Nephron progenitor cell (in vitro differentiated cells): ENCODE measurements at places on chromosomes 3 and 15.

GRCh38 chr3:119911748-119912147 is 129.8 kb downstream of the NR1I2 start:
- no peak for DNase-seq

- DNase-seq: no peak
These were observed 85.7 kb downstream of the VGLL4 start for GRCh38 chr3:11558002-11558401.

DNA sequence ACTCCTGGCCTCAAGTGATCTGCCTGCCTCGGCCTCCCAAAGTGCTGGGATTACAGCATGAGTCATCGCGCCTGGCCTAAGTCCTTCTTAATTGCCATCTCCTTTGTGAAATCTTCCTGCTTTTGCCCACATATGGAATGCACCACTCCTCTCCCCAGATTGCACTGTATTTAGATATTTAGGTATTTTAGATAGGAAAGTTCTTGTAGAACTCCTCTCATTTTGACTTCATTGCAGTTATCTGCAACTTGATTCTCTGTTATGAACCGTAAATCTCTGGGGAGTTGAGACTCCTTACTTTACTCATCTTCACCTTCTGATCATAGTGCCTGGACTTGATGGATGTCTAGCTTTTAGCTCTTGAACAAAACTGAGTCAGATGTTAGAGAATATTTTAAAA is 150.7 kb downstream of the AKAP13 start:
- no peak for DNase-seq

DNA sequence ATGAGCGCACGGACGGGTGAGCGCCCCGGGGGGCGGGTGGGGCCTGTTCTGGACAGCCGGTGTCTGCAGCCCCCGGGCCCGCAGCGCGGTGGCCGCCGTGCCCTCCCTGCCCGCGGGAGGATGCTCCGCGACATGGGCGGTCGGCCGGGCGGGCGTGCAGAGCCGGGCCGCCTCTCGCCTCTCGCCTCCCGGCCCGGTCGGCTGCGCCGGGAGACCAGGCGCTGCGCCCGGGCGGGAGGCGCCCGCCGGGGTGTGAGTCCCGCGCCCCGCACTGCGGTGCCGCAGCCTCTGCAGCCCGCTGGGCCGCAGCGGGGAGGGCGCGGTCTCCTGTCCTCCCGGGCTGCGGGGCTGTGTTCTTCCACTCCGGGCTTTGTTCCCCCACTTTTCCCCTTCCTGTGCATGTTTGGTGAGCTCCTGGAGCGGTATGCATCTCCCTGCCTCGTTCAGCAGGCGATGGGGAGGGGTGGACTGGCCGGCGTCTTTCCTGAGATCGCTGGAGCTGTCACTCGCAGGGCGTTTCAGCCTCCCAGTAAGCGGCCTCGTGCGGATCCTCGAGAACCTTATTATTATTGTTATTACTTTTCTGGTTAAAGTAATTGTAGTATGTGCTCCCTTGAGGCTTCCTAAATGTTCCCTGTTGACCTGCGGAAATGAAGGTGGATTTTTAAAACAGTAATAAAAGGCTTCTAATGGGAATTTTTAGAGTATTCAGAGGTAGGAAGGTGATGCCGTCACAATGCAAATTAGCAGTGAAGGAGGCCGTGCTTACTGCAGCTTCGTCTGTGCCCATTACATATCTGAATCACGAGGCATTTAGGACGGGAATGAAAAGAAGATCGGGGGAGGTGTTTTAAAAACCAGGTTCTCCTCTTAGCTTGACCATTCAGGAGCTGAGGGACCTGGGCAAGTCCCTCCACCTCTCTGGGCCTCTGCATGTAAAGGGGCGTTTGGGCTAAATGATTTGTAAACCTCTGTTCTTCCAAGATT is 593 bp downstream of the TMOD2 start:
- peak; percentile 47 for DNase-seq

GRCh38 chr3:174376346-174376745 is 482.8 kb upstream of the NAALADL2 start:
- no peak for DNase-seq

DNA sequence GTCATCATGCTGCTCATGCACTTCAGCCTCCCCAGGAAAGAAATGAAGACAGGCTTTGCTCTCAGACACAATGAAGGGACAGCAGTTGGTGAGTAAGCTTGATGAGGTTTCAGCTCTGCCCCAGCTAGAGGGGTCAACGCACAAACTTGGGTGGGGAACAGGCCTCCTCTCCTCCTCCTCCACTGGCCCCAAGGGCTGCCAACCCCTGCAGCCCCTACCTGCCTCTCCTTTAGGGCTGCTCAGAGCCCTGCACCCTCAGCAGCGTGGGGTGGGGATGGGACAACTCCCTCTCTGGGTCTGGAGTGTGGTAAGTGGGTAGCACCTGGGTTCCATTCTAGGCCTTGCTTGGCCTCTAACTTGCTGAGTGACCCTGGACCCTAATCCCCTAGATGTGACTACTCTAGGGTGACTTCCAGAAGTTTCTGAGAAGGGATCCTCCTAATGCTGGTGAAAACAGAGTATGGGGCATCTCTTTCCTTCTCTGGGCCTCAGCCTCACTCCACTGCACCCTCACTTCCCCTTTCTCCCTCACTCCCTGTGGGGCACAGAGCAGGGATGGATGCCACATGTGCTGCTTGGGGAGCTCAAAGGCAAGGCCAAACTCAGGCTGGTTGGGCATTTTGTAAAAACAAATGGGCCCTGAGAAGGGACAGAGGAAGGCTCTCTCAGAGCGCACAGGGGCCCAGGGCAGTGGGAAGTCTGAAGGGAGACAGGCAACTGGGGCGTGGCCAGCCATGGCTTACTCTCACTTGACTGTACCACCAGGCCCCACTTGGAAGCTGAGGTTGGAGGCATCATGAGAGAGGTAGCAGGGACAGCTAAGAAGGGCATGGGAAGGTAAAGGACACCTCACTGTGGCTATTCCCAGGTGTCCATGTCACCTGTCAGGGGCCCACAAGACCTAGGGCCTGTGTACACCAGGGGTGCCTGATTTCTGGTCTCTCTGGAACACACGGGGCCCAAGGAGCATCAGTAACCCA is 64.0 kb downstream of the SYNM start:
- DNase-seq: no peak

DNA sequence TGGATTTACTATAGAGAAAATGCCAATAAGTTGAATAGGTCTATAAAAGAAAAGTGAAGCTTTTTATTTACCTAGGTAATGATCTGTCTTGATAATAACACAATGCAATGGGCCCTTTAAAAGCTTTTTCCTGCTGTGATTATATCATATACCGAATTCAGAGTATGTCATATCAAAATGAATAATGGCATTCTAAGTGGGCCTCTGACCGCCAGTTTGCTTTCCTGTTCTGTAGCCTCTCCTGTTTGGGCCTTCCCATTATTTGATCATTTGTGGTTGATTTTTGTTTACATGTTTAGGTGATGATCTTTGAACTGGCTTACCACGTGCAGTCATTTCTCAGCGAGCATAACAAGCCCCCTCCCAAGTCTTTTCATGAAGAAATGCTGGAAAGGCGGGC is 14.9 kb downstream of the EIF2AK4 start:
- DNase-seq: no peak

DNA sequence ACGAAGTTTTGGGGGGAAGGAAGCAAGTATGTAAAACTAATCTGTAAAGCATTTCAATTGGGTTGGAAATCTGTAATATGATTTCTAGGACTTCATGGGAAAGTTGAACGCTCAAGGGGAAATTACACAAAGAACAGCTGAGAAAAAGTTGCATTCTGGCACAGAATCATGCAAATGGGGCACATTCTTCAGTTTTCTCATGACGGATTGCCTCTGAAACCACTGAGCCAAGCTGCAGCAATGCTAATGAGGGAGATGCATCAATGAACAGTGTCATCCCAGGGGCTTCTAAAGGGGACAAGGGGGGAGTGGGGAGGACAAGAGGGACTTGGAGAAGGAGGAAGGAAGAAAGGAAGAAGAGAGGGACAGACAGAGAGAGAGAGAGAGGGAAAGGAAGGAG is 291.4 kb upstream of the ATP11B start:
- DNase-seq: peak; percentile 18

GRCh38 chr15:81680829-81681228 is 306.8 kb upstream of the TMC3 start:
- DNase-seq: no peak

GRCh38 chr3:37279236-37279635 is 104.9 kb upstream of the LRRFIP2 start:
- no peak for DNase-seq

GRCh38 chr3:11452885-11453847 is 181.0 kb downstream of the ATG7 start:
- no peak for DNase-seq

DNA sequence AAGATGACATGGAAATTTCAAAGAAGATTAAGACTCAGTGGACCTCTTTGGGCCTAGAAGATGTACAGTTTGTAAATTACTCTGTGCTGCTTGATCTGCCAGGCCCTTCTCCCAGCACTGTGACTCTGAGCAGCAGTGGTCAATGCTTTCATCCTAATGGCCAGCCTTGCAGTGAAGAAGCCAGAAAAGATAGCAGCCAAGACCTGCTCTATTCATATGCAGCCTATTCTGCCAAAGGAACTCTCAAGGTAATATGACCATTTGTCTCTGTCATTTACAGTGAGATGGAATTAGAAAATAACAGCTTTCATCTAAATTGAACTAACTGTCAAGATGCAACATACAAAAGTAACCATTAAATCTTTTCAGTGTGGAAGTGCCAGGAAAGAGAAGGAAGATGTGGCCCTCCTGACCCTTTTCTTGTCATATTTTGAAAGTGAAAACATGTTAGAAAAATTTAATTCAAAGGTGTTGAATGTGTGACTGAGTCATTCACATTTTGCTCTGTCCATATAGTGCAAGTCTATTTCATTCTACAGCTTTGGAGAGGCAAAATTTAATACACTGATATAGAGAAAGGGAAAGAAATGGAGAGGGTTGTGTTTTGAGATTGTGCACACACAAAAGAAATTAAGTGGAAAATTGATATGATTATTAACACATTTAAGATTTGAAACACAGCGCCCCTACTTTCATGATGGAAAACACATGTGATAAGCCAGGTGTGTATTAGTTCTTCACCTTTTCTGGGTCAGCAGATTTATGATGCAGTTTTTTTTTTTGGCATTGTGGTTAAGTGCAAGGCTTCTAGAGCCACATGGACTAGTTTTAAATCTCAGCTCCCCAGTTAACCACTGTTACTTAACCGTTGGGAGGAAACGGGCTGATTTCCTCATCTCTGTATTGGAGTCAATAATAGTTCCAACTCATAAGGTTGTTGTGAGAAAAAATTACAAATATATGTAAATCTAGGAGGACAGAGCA is 375.1 kb downstream of the NAALADL2 start:
- DNase-seq: no peak

GRCh38 chr3:43062040-43062563 is 43.8 kb downstream of the POMGNT2 start:
- no peak for DNase-seq

GRCh38 chr3:158768881-158769543 is 32.8 kb upstream of the MFSD1 start:
- no peak for DNase-seq

- DNase-seq: no peak
These were observed 15.7 kb downstream of the SUSD5 start for GRCh38 chr3:33202711-33203457.
